Kasumi-1 (cell line): ENCODE measurements at places on chromosomes 12 and 14.

DNA sequence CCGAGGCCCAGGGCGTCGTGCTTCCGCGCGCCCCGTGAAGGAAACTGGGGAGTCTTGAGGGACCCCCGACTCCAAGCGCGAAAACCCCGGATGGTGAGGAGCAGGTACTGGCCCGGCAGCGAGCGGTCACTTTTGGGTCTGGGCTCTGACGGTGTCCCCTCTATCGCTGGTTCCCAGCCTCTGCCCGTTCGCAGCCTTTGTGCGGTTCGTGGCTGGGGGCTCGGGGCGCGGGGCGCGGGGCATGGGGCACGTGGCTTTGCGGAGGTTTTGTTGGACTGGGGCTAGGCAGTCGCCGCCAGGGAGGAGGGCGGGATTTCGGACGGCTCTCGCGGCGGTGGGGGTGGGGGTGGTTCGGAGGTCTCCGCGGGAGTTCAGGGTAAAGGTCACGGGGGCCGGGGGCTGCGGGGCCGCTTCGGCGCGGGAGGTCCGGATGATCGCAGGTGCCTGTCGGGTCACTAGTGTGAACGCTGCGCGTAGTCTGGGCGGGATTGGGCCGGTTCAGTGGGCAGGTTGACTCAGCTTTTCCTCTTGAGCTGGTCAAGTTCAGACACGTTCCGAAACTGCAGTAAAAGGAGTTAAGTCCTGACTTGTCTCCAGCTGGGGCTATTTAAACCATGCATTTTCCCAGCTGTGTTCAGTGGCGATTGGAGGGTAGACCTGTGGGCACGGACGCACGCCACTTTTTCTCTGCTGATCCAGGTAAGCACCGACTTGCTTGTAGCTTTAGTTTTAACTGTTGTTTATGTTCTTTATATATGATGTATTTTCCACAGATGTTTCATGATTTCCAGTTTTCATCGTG is 612 bp downstream of the MDM2 start:
- peak; percentile 56 for DNase-seq

- no peak for DNase-seq
Observed at GRCh38 chr12:79454338-79454843, 236.4 kb downstream of the PAWR start.

DNA sequence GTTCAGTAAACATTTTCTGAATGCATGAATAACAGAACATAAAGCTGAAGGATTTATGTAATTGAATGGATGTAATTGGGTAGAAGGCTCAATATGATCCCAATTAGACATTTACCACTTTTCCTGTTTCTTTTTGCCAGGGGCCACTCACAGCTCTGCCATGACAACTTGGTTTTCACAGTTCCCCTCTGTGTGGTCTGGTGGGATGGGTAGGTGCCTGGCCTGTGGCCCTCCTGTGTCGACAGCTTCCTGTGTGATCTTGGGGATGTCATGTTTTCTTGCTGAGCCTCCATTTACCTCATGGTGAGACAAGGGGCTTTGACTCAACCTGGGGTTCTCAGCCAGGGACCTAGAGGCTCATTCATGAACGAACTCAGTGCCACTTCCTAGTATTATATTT is 12.6 kb upstream of the SERPINA10 start:
- DNase-seq, result no peak

DNA sequence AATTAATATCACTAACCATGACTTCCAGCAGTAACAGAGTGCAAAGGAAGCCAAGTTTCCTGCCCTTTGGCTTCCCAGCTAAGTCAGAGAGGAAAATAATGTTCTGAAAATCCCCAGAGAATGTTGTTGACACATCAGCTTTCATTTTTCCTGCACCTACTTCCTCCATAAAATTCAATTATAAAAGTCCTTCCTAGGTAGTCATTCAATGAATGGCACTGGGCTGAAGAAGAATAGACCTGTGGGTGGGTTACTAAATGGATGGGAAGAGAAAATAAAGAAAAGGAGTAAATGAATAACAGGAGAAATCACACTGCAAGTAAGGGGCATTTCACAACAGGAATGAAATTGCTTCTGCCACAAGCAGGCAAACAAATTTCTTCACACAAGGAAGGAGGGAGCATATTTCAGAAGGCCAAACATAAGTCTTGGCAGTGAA is 73.2 kb upstream of the MDM1 start:
- no peak for DNase-seq

- no peak for DNase-seq
Observed at GRCh38 chr14:54681811-54682261, 114.9 kb downstream of the SAMD4A start.

DNA sequence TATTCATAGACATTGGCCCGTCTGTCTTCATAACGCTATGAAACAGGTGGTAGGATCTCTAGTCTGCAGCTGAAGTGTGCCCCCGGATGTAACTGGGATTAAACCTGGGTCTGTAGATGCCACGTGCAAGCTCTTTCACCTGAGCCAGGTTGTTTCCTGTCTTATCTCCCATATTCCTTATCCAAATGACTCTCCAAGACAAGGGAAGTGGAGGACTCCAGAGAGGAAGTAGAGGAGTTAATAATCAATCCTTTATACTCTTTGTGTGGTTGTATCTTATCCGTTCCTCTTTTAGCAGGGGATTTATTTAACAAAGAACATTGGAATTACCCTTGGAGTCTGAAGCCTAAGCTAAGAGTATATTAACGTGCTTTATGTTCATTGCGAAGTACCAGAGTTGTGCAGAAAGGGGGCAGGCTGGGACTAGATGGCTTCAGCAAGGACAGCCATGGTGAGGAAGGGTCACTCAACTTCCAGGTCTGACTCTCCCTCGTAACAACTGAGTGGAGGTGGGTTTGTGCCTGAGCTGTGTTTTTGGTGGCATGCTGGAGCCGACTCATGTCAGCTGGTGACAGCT is 82.8 kb downstream of the RIN3 start:
- no peak for DNase-seq

DNA sequence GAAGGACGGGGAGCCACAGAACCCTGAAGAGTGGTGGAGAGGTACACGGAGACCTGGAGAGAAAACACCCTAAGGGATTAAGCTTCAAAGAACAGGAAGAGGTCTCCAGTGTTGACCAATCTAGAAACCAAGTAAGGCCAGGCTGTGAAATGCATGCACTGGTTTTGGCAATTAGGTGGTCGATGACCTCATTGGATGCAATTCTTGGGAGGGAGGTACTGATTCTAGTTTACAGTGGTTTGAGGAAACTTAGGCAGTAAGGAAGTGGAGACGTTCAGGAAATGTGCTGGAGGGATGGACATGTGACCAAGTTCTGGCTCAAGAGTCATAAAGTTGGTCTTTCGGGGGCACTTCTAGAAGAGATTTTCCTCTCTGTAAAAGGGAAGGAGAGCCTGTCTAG is 91.3 kb upstream of the CEP83 start:
- no peak for DNase-seq

- no peak for DNase-seq
Observed at GRCh38 chr12:2180737-2181082, 127.9 kb downstream of the CACNA1C start.

- DNase-seq, result no peak
Observed at GRCh38 chr14:89855961-89856656, 98.4 kb downstream of the EFCAB11 start.

DNA sequence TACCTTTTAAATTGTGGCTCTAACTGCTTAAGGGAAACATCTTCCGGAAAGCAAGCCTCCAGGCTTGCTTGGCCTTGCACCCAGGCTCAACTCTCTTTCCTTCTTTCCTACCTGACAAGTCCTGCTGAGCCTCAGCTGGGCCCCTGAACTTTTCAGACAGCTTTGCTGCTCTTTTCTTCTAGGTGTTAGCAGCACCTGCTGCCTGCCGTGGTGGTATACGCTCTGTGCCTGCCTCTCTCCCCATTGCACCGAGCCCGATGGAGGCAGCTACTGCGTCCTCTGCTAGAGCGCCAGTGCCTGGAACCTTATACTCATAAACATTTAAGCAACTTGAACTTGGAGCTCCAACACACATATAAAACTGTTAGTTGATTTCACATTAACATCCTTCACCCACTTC is 195.7 kb downstream of the ANO6 start:
- no peak for DNase-seq

DNA sequence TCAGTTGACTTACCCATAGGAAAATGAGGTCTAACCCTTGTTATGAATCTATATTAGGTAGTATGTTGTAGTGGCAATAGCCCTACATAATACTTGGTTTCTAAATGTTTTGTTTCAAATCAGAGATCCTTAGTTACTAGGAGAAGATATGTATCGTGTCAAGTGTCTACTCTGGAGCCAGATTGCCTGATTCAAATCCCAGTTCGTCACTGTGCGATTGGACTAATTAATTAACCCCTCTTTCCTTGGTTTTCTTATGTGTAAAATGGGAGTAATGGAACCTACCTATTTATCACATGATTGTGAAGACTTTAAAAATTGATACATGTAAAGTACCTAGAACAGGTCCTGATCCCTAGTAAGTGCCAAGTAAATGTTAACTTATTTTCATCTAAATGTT is 1.4 kb downstream of the LETMD1 start:
- DNase-seq, result no peak

DNA sequence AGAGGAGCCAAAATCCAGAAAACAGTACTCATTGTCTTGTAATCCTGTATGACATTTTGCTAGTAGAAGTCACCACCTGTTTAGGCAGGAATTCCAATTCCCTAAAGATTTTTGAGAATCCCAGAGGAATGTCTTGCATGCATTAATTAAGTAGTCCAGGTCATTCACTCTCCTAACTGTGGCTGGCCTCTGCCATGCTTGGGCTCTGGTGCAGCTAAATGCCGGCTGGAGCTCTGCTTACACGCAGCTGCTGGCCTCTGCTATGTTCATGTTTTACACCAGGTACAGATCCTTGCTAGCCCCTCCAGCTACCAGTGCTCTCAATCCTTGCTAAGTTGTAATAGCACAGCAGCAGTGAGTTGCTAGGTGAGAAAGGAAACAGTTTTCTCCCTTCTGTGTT is 16.3 kb upstream of the HIF1A start:
- no peak for DNase-seq

DNA sequence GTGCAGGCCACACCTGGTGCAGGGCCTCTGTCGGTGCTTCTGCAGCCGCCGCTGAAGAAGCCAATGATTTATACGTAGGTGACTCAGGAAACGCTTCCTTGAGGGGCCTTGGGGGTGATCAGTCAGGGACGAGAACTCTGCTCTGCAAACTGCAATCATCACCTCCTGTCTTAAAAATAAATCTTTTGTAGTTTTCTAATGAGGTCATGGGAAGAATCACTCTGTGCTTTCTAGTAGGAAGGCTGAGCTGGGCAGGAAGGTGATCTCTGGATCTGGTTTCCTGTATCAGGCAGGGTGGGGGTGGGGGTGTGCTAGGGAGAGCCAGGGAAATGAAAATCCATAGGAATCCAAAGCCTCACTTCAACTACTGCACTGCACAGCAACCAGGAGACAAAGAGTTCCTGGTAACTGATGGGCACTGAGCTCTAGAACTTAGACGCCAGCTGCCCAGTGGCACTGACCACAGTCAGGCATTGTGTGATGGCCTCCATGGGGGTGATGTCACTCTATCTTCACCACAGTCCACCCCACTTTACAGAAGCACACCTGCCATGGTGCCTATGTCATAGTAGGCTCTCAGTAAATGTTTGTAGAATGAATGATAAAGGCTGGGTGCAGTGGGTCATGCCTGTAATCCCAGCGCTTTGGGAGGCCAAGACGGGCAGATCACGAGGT is 292.4 kb upstream of the PWP1 start:
- no peak for DNase-seq

- DNase-seq, result peak; percentile 5
Observed at GRCh38 chr12:132437252-132437932, 52.6 kb upstream of the FBRSL1 start.

DNA sequence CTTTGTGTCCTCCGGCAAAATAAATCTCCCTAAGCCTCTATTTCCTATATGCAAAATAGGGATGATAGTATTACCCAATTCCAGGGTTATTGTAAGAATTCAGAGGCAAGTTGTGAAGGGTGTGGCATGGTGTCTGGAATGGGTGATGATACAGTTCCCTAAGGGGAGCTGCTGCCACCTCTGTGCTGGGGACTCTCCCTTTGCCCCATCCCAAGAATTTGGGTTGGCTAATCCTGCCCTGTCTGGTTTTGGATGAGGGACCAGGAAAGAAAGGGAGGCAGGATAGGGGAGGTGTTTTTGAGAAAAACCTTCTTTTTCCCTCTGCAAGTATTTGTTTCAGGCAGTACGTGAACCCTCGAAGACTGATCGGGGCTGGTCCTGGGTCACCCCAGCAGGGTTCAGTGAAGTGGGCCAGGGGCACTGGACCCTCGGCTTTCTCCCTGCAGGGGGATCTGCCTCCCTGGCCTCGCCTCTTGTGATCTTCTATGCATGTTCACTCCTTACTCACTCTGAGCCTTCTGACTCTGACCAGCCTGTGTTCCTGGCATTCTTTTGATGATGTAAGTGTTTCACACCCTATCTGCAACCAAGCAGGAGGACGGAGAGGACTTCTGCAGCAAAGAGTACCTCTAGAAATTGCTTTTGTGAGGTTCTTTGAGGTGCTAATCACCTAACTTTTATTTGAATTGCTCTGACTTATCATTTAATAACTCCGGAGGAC is 60.8 kb downstream of the RASSF3 start:
- no peak for DNase-seq

DNA sequence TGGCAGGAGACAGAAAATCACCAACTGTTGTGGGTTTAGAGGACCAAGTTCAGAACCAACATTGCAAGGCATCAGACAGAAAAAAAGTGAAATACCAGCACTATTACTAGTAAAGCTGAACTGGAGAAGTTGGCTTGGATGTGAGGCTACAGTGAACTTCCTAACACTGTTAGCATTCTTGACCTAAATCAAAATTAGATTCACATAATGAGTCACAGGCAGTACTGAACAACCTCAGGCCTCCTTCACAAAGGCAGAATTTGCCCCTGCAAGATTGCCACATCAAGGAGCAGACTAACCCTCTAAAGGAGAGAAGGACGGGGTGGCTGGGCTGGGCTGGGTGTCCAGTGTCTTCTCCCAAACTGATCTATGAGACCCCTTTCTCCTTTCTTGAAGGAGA is 539.7 kb downstream of the SNAPC1 start:
- no peak for DNase-seq

DNA sequence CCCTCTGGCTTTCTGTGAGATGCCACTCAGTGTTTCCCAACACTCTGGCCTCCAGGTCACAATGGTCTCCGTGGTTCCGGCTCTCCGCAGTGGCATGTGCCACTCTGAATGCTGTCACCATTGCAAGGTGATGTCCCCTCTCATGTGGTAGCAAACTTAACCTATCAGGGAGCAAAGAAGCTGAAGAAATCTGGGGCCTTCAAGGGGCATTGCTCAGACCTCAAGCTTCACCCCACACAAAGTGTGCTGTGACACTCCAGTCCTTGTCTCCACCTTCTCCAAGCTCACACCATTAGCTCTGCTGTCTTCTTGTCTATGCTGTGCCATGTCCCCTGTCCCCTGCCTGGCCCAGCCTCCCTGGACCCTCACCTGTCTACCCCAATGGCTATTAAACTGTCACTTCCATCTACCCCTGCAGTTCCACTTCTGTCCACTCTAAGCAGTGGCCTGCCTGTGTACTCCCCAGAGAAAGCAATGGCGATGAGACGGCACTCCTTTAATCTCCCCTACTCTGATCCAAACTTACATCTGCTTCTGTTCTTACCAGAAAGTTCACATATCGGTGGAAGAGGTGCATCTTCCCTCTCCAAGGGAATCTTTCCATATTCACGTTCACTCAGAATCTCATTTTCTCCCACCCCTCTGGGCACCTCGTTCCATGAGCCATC is 93.7 kb downstream of the DHRS2 start:
- DNase-seq, result no peak

GRCh38 chr12:19491863-19492262 is 52.6 kb downstream of the AEBP2 start:
- no peak for DNase-seq
